ENCODE measurements at places on chromosomes 11 and 22.
A peak's percentile ranks its signal among the peaks of the same experiment; 100 is the strongest.

DNA sequence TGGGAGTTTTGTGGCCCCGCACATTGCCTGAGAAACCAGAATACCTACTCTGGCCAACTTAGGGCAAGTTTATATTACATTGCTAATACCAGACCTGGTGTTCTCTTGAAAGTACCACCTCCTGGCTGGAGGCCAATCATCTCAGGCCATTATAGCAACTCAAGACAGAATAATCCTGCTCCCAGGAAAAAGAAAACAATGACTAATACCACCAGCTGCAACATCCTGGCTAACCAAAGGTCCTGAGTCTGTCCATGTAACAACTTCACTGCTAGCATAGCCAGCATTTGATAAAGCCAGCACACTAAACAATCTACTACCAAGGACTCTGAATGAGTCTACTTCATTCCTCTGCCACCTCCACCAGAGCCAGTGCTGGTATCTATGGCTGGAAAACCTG is 1298.7 kb upstream of the CNTN5 start:
- no peaks in the 10 kb centered on the region for H3K36me3 ChIP-seq
- no peaks in the 10 kb centered on the region for H3K27me3 ChIP-seq
- no peak for DNase-seq
- H3K4me1 ChIP-seq: no peaks in the 10 kb centered on the region
- no peak overlapping the region for H3K4me3 ChIP-seq

- no peaks in the 10 kb centered on the region for H3K27me3 ChIP-seq
- H3K27ac ChIP-seq: no peak overlapping the region
- no peak overlapping the region for H3K4me3 ChIP-seq
- no peak for DNase-seq
- H3K4me1 ChIP-seq: no peaks in the 10 kb centered on the region
These were observed 101.6 kb downstream of the NTM start for GRCh38 chr11:131471976-131472375.

GRCh38 chr11:75325713-75326438 is 25.6 kb downstream of the ARRB1 start:
- H3K4me3 ChIP-seq: peak overlapping the region; percentile 48
- H3K36me3 ChIP-seq: no peaks in the 10 kb centered on the region
- peak overlapping the region; percentile 91 for H3K27ac ChIP-seq
- peak; percentile 69 for DNase-seq

DNA sequence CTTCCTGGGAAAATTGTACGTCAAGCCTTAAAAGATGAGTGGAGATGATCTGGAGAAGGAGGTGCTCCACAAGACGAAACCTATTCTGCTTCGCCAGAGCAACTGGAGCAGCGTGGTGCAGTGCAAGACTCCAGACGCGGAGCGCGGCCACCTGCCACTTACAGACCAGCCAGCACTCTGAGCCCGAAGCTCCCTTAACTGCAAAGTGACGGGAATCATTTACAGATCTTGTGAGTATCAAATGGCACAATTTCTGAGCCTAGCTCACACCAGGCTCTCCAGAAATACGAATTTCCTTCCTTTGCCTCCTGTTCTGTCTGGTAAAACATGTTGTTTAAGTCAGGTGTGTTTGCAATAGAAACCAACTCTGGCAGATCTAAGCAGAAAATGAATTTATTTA is 369.3 kb downstream of the CADM1 start:
- no peaks in the 10 kb centered on the region for H3K27me3 ChIP-seq
- H3K27ac ChIP-seq: no peak overlapping the region
- H3K4me3 ChIP-seq: no peak overlapping the region

DNA sequence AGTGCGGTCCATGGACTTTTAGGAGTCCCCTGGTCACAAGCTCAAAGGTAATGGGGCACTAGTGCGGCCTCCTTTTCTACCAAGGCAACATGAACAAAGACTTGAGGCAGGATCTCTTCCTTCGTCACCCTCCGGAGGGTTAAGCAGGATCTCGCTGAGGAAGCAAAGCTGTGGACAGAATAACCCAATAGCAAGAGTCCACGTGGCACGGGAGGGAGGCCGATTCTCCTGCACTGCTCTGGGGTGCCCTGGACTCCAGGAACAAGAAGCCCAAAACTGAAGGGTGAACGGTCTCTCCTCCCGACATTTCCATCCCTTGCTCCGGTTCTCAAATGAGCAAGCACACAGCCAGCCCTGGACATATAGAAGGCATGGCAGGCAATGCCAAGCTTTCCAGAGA is 20.7 kb downstream of the MYH9 start:
- peak overlapping the region; percentile 98 for H3K27ac ChIP-seq
- H3K27me3 ChIP-seq: no peaks in the 10 kb centered on the region
- no peak for DNase-seq
- H3K4me3 ChIP-seq: peak overlapping the region; percentile 74
- H3K4me1 ChIP-seq: peaks cover 99% of the 10 kb centered on the region

DNA sequence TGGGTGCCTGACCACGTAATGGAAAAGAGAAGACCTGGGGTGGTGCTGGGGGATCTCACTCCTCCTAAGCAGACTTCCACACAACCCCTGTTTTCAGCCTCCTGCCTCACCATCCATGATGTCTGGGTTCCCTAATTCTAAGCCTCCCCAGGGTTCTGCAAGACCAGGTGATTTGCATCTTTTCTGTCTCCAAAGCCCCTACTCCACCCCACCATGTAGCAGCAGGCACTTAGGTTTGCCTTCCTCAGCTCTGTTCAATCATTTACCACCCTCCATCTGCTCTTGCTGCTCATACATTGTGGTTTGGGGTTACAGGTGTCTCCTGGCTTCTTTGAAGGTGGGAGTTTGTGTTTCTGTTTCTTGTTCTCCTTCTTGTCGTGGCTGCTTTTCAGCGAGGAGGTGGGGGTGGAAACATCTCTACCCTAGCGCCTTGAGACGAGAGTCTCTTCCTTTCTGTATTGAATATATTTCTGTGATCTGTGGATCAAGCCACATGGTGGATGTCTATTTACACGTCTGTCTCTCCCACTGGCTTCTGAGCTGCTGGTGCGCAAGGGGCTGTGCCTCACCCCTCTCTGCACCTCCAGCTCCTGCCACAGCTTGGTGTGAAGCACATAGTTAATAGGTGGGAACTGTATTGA is 6.6 kb upstream of the SSTR3 start:
- H3K36me3 ChIP-seq: peaks cover 54% of the 10 kb centered on the region
- peak overlapping the region; percentile 96 for H3K27ac ChIP-seq
- H3K4me3 ChIP-seq: peak overlapping the region; percentile 78

DNA sequence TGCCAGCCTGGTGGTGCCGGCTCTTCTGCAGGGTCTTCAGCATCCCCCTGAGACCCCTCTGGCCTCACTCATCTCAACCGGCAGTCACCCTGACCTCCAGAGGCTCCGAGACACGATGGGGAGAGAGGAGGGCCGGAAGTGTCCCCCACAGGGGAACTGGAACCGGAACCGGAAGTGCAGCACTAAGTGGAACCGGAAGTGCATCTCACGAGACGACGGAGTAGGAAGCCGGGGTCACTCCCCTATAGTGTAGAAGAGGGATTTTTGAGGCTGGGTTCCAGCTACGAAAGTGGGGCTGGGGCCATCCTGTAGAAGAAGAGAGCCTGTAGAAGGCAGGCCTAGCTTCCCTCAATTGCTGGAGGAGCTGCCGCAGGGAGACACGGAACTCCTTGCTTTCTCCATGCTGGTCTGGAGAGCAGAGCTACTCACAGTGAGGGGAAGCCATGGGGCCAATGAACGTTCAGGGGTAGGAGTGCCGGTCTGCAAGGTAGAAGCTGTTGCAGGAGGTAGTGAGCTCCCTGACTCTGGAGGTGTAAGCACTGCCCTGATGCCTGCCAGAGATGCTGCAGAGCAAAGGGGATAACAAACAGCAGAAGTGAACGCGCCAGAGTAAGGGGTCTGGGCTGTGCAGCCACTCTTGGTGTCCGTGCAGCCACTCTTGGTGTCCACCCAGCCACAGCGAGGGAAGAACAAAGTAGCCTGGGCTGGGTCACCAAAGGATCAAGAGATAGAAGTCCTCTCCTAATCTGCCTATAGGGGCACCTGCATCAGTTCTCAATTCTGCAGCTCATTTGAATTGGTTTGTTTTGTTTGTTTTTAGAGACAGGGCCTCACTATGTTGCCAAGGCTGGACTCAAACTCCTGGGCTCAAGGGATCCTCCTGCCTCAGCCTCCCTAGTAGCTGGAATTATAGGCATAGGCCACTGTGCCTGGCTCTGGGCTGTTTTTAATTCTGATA is 21.9 kb downstream of the SCUBE1 start:
- H3K4me3 ChIP-seq: no peak overlapping the region
- no peaks in the 10 kb centered on the region for H3K36me3 ChIP-seq
- H3K27me3 ChIP-seq: no peaks in the 10 kb centered on the region
- DNase-seq: no peak

GRCh38 chr11:12433571-12434324 is 56.4 kb downstream of the PARVA start:
- no peaks in the 10 kb centered on the region for H3K36me3 ChIP-seq
- no peaks in the 10 kb centered on the region for H3K27me3 ChIP-seq
- no peak overlapping the region for H3K4me3 ChIP-seq

GRCh38 chr11:130624971-130625544 is 176.6 kb downstream of the ADAMTS15 start:
- H3K4me1 ChIP-seq: no peaks in the 10 kb centered on the region
- H3K4me3 ChIP-seq: no peak overlapping the region
- peaks cover 29% of the 10 kb centered on the region for H3K27me3 ChIP-seq
- no peak for DNase-seq
- H3K27ac ChIP-seq: no peak overlapping the region

DNA sequence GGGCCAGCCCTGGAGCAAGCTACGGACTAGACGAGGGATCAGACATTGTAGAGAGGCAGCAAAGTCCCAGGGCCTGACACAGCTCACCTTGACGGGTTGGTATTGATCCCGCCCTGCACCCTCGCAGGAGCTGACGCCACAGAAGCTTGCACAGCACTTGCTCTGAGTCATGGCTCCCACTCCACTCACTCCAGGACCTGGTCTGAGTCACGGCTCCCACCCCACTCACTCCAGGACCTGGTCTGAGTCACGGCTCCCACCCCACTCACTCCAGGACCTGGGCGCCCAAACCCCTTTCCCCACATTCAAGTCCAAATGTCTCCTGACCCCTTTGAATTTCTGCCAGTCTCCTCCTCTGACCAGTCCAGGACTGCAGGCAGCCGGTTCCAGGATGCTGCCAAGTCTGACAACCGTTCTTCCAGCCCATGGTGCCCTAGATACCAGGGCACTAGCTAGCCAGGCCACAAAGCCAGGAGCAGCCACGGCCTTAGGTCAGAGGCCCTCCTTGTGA is 6.0 kb upstream of the PNPLA5 start:
- no peaks in the 10 kb centered on the region for H3K36me3 ChIP-seq
- peaks cover 17% of the 10 kb centered on the region for H3K27me3 ChIP-seq
- no peaks in the 10 kb centered on the region for H3K4me1 ChIP-seq

- no peak for DNase-seq
- H3K4me1 ChIP-seq: peaks cover 67% of the 10 kb centered on the region
- peaks cover 60% of the 10 kb centered on the region for H3K36me3 ChIP-seq
- H3K27me3 ChIP-seq: no peaks in the 10 kb centered on the region
- H3K4me3 ChIP-seq: peak overlapping the region; percentile 49
These were observed 13.3 kb downstream of the FAM118A start for GRCh38 chr22:45322873-45323525.

DNA sequence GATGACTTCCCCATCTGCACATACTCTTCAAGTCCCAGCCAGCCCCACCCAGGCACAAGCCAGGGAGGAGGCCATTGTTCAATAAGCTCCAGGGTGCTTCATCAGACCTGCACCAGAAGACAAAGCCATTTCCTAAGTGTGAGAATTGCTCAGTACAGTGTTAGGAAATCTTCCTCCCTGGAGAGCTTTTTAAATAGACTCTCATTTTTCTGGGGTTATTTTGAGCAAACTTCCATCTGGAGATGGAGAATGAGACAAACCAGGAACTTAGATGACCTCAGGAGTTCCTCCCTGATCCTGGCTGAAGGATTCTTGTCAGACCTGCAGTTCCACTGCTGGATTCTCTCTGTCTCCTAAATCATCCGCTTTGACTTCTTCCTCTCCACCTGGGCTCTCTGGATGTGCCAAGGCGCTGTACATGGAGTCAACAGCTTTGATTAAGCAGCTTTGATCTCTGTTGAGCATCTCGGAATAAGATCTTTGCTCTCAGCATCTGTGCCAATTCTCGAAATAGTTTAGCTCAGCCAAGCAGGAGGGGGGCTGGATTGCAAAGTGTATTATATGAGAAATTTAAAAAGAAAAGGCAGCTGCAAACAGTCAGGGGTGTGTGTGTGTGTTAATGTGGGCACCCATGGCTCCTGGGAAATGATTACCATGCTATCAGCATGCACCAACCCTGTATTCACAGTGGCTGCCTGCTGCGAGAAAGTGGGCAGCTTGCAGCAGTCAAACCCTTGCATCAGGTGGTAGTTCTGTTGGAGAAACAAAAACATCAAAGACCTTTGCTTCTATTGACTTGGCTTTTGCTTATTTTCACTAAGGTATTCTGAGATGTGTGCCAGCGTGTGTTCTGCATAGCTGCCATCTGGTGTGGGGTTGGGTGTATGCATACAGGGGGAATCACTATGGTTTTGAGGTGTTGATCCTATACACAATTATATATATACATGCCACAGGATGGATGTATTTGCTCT is 70.2 kb upstream of the NAV2 start:
- no peak overlapping the region for H3K4me3 ChIP-seq
- H3K27ac ChIP-seq: no peak overlapping the region
- H3K27me3 ChIP-seq: peaks cover 9% of the 10 kb centered on the region

DNA sequence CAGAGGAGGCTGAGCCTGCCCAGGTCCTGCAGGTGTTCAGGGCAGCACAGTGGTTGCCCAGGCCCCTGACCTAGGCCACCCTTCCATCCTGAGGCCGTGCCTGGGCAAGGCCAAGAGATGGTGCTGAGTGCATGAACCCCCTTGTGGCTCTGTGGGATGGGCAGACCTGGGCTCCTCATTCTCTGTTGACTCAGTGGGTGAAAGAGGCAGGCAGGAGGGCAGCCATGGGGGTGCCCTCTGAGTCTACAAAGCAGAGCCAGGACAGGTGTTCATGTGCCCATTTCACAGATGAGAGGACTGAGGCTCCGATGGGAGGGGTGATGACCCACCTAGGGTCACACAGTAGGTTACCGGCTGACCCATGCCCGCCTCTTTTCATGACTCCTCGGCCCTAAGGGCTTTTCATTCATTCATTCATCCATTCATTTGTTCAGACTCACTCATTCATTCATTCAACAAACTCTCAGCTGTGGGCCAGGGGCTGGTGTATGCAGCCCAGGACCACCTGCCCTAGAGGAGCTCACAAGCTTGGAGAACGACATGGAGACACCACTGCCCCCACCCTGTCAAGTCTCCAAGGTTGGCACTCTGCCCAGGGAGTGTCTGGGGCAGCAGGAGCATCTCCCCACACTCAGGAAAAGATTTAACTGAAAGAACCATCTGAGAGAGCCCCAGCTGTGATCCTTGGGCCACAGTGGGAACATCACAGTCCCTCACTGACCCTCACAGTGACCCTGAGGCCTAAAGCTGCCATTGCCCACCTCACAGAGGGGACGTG is 40.5 kb downstream of the IGLL5 start:
- DNase-seq: no peak
- peaks cover 17% of the 10 kb centered on the region for H3K4me1 ChIP-seq
- no peak overlapping the region for H3K27ac ChIP-seq
- no peaks in the 10 kb centered on the region for H3K36me3 ChIP-seq

DNA sequence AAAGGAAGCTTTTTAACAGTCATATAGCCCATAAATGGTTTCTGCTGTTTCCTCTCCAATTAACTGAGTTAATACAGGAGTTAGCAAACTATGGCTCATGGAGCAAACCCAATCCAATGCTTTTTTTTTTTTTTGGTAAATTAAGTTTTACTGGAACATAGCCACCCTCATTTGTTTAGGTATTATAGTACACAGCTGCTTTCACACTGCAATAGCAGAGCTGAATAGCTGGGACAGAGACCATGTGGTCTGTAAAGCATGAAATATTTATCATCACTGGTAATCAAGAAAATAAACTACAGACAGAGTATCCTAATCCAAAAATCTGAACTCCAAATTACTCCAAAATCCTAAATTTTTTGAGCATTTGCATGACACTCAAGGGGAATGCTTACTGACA is 53.7 kb downstream of the RDX start:
- H3K4me3 ChIP-seq: no peak overlapping the region
- peaks cover 73% of the 10 kb centered on the region for H3K36me3 ChIP-seq
- no peak for DNase-seq
- H3K4me1 ChIP-seq: peaks cover 3% of the 10 kb centered on the region
